ENCODE measurements at places on chromosomes 6 and 20. TPM values are rescaled to one million over a fixed set of nuclear protein-coding genes. Genes with fewer than 3 reads are reported as not detected.
A peak's percentile ranks its signal among the peaks of the same experiment; 100 is the strongest.

DNA sequence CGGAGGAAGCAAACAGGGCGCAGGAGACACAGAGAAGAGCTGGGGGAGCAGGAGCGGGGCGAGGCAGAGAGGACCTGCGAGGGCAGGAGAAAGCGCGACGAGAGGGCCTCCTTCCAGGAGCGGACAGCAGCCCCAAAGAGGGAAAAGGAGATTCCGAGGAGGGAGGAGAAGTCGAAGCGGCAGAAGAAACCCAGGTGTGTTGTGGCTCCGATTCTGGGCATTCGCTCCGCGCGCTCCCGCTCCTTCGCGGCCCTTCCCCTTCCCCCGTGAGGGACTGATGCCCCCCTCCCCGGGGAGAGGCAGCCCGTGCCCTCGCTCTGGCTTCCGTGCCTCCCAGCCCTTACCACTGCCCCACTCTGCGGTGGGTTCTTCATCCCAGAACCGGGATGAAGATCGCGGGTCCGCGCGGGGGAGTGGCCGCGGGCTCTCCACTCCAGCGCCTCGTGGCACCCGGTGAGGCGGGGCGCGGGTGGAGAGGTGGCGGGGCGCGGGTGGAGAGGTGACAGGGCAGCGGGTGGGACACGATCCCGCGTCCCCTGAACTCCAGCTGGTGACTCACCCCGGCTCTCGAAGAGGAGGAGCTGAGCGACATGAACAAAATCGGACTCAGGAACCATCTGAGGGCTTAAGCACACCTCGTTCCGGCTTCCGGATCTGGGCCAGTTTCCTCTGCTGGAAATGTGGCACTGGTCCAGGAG, 22.4 kb downstream of the TMC2 start:
- no peak for DNase-seq

DNA sequence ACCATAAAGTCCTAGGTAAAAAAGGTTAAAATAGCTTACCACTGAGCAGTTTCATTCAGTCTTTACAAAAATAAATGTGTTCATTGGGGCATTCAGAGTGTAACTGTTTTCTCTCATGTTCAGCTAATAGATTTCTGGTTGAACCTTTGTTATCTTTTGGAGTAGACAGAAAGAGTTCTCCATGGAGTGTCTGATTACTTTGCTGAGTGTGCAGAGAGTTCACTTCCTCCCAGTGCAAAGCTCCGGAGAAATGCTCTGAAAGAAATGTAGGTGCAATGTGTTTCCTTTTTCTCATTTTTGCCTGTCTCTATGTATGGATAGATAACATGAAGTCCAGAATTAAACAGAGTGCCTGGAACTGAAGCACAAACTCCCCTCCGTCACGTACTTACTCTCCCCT, 52.6 kb downstream of the JAG1 start:
- DNase-seq = no peak

- peak; percentile 91 for DNase-seq
Observed at GRCh38 chr6:127120787-127121636, 2.5 kb downstream of the RSPO3 start.

MYCT1 gene
- total RNA-seq = not detected

GNAS-AS1 gene
- 0.64 TPM for total RNA-seq

CDSN gene
- not detected for total RNA-seq

Data from activated CD4-positive, alpha-beta T cell treated with anti-CD3 and anti-CD28 coated beads, Interleukin-2, amount 10 ng/mL, durations not matched to agents 24 days and 14 days (primary cell).